Activated CD4-positive, alpha-beta T cell treated with anti-CD3 and anti-CD28 coated beads for 24 hours (primary cell): ENCODE measurements at places on chromosomes 7 and 10.

DNA sequence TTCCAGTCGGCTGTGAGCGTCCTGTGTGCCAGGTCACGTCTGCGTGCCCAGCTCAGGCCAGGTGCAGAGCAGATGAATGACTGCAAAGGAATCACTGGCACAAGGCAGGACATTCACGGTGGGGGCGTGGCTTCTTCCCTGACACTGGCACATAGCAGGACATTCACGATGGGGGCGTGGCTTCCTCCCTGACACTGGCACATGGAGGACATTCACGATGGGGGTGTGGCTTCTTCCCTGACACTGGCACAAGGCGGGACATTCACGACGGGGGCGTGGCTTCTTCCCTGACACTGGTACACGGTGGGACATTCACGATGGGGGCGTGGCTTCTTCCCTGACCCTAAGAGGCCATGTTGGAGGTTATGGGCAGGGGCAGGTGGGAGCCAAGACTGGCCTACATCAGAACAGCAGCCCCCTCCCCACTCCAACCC is 64.3 kb downstream of the MYL10 start:
- DNase-seq, result no peak

DNA sequence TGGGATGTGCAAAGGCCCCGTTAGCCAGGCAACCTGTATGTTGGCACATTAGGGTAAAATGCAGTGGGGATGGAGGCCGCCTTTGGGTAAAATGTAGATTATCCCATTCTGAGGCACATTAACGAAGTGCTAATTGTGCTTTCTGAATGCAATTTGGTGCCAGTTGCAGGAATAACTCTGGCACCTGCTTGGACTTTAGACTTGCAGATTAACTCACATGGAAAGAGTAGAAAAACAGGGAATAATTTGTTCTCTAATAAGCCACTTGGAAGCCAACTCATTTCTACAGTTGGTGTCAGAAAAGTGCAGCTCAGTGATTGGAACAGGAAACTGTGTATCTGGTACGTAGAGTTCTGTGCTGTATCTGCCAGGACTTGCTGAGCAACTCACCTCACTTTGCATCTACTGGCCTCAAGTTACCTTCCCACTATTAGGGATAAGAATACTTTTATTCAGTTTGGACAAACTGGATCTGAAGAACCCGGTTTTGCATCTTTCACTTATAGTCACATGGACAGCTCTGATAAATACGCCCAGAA is 377.4 kb upstream of the PODXL start:
- no peak for DNase-seq

- DNase-seq, result no peak
These were observed 8.5 kb upstream of the SLC39A12 start for GRCh38 chr10:17943033-17943745.

DNA sequence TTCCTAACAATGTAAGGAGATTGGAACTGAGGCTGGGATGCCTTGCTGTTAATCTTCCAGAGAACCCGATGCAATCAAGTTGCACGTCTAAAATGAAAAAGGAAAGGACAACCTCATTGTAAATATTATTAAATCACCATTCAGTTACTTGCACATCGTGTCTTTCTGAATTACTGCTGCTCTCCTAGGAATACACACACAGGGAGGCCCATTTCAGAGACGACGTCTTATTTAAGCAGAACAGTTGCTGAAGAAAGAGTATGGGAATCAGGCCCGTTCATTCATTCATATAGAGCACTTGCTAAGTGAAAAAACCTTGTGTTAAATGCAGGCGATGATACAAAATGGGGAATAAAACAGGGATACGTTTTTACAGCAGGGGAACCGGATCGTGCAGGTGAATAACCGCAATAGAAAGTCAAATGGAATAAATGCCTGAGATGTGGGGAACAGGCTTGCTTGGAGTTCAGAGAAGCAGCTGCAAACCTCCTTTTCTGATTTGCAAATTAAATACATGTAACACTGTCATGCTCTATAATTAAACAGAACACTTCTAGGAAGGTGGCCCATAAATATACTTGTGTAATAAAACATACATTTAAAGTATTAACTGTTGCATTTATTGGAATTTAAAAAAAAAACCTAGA is 409.9 kb downstream of the GALNT17 start:
- no peak for DNase-seq

GRCh38 chr7:40839881-40840280 is 705.1 kb downstream of the SUGCT start:
- no peak for DNase-seq
